ENCODE measurements at places on chromosomes 7 and 10.

- DNase-seq: no peak
- H3K4me1 ChIP-seq: peaks cover 13% of the 10 kb centered on the region
- H3K27ac ChIP-seq: peak overlapping the region; percentile 95
- no peaks in the 10 kb centered on the region for H3K27me3 ChIP-seq
These were observed 266 bp upstream of the MDFIC start for GRCh38 chr7:114921631-114922025.

DNA sequence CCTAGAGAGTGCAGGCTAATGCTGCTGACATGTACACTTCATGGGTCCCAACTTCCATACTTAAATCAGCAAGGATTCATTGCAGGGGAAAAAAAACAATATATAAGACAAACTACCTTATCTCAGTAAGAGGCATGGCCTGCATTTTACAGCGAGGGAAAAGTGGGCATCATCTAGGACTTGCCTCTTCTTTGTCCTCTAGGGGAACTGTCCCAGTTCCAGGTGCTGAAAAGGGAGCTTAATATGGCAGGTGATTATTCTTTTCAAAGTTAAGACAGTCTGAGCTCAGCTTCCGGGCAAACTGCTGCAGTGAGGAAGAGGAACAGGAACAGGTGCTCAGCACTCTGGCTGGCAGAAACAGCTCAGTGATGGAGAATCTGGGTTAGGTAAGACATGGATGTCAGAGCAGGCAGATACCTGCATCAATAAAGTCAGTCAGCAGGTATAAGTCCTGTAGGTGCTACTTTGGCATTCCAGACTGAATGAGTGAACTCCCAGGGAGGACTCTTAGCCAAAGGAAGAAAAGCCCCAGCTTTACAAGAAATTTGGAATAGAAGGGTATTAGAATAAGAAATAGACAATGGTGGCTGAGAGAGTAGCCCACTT, 147.2 kb downstream of the TMEM178B start:
- no peak for DNase-seq
- no peak overlapping the region for H3K27ac ChIP-seq
- no peak overlapping the region for H3K4me3 ChIP-seq
- H3K4me1 ChIP-seq: no peaks in the 10 kb centered on the region
- no peaks in the 10 kb centered on the region for H3K36me3 ChIP-seq
- no peaks in the 10 kb centered on the region for H3K27me3 ChIP-seq

DNA sequence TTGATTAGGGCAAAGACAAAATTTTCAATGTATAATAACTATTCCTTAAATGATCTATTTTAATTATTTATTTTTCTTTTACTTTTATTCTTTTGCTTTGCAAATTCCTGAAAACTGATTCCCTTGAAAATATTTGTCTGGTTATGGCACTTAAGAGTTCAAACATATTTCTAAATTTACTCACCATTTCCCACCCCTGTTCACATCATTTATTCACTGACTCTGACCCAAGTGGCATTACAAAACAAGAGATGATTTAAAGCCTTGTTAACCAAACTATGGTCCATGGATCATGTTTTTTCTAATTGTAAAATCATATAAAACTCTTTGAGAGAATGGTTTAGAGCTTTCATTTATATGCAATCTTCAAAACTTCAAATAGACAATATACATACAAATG, 1256.1 kb upstream of the LRRN3 start:
- no peak overlapping the region for H3K27ac ChIP-seq
- no peaks in the 10 kb centered on the region for H3K4me1 ChIP-seq
- DNase-seq: no peak
- H3K36me3 ChIP-seq: no peaks in the 10 kb centered on the region
- H3K27me3 ChIP-seq: no peaks in the 10 kb centered on the region
- H3K4me3 ChIP-seq: no peak overlapping the region

GRCh38 chr10:119115926-119116325, 12.0 kb downstream of the DENND10 start:
- no peak for DNase-seq
- H3K27ac ChIP-seq: no peak overlapping the region
- no peaks in the 10 kb centered on the region for H3K27me3 ChIP-seq
- no peaks in the 10 kb centered on the region for H3K4me1 ChIP-seq
- peaks cover 22% of the 10 kb centered on the region for H3K36me3 ChIP-seq

GRCh38 chr10:131310551-131311401, 745 bp downstream of the TCERG1L start:
- H3K4me1 ChIP-seq: no peaks in the 10 kb centered on the region
- peaks cover 11% of the 10 kb centered on the region for H3K27me3 ChIP-seq
- no peak overlapping the region for H3K27ac ChIP-seq
- peak overlapping the region; percentile 32 for H3K4me3 ChIP-seq

GRCh38 chr7:159195946-159196345, 51.3 kb upstream of the VIPR2 start:
- no peak overlapping the region for H3K4me3 ChIP-seq
- no peaks in the 10 kb centered on the region for H3K36me3 ChIP-seq
- H3K27me3 ChIP-seq: no peaks in the 10 kb centered on the region

DNA sequence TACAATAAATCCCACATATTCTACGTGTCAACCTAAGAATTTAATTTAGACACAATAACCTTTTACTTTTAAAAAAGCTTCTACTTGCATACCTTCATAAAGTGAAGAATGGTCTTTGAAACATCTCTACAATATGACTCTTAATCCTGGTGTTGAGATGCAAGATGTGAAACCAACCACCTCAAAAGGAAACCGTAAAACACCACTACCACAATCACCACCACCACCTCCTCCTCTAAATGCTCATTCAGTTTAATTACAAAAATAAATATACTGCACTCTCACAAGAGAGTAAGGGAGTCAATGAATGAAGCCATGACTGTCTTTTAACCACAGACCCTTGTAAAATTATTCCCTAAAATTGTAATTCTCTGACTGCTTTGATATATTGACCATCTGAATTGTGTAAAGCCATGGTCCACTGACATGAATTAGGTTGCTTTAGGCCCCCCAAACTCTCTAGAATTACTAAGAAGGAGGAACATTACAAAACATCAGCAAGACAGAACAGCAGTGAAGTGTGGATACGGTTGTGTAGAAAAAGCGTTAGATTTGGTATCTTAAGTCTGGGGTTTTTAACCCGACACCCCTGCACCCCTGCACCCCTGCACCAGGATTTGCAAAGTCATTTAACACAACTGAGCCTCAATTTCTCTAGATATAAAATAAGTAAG, 171.4 kb downstream of the SFMBT2 start:
- DNase-seq: no peak
- no peak overlapping the region for H3K27ac ChIP-seq
- no peaks in the 10 kb centered on the region for H3K27me3 ChIP-seq

GRCh38 chr10:35040760-35041501, 49.2 kb downstream of the CUL2 start:
- DNase-seq: no peak
- no peaks in the 10 kb centered on the region for H3K27me3 ChIP-seq
- peaks cover 33% of the 10 kb centered on the region for H3K36me3 ChIP-seq

DNA sequence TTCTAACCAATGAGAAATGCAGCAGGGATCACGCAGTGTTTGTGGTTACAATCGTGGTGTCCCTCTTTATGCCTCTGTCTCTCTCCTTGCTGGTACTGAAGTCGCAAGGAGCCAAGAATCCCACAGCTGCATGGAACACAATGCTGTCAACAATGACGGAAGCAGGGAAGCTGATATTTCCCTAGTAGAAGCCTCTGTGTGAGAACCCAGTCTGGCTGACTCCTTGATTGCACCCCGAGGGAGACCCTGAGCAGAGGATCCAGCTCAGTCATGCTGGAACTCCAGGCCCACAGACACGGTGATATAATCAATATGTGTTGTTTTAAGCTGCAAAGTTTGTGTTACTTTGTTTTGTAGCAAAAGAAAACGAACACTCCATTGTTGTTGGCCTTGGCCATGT, 677.9 kb downstream of the PARD3 start:
- no peaks in the 10 kb centered on the region for H3K27me3 ChIP-seq
- H3K27ac ChIP-seq: no peak overlapping the region
- no peaks in the 10 kb centered on the region for H3K36me3 ChIP-seq

DNA sequence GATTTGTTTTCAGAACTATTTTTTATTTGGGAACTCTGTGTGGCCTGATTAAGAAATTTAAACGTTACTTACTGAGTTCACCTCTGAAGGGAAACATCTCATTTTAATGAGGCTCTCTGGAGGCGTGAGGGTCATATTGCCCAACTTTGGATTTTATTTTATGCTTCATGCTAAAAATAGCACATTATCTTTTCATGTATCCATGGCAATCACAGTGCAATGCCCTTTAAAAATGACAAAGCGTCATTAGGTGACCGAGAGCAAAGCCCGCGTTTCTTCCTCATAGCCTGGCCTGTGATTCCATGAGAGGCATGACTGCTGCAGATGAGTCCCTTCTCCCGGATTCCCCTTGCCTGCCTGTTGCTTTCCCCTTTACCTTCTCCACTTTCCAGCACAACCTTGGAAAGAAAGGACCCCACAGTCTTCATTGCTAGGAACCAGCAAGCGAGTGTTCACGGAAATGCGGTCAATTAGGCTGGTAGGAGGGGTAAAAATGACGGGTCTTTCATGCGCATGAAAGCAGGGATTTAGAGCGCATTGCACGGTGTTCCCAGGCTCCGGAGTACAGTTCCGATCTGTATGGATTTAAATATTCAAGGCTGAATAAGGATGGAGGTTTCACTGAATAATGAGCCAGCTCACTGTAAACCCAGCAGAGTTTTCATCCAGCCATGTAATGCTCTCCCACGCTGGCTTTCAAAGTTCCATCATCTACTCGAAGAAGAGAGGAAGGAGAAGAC, 98.2 kb upstream of the PITRM1 start:
- H3K36me3 ChIP-seq: no peaks in the 10 kb centered on the region
- peak overlapping the region; percentile 22 for H3K4me3 ChIP-seq
- H3K27ac ChIP-seq: peak overlapping the region; percentile 41
- no peak for DNase-seq
- H3K4me1 ChIP-seq: peaks cover 6% of the 10 kb centered on the region
- H3K27me3 ChIP-seq: no peaks in the 10 kb centered on the region

DNA sequence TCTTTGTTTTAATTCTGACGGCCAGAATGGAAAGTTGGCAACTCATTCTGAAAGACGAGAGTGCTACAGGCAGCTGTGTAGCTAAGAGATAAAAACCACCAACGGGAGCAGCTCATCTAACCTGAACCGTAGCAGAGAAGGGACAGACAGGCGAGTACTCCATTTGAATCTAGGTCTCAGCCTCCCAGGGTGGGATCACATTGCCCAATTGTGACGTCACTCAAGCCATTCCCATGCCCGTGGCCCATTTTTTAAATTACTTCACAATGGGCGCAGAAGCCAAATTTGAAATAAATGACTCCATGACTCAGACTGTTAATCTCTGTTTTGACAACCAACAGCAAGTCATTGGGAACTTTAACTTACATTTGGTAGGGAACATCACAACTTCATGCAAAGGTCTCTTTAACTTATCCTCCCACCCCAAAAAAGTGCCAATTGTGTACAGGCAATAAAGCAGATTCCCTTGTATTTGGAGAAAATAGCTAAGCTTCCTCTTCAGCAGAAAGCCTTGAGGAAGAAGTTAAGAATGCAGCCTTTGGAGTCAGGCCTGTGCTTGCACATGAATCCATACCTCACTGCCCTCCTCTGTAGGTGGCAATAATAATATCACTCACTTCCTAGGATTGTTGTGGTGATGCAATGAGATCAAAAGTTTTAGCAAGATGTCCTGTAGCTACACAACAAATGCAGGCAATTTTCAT, 93.2 kb upstream of the KIF5B start:
- H3K4me3 ChIP-seq: peak overlapping the region; percentile 40
- H3K27me3 ChIP-seq: no peaks in the 10 kb centered on the region
- peak overlapping the region; percentile 91 for H3K27ac ChIP-seq
- DNase-seq: peak; percentile 19
- H3K4me1 ChIP-seq: peaks cover 18% of the 10 kb centered on the region

DNA sequence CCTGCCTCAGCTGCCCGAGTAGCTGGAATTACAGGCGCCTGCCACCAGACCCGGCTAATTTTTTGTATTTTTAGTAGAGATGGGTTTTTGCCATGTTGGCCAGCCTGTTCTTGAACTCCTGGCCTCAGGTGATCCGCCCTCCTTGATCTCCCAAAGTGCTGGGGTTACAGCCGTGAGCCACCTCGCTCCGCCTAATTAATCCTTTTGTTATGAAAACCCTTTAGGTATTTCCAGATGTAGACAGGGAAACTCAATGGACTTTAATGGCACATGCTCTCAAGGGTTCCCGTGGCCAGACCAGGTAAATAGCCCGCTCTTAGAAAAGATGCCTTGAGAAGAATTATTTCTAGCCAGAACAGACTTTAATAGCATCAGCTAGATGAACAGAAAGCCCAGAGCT, 19.7 kb upstream of the EXOC4 start:
- no peak for DNase-seq
- H3K27me3 ChIP-seq: no peaks in the 10 kb centered on the region
- no peaks in the 10 kb centered on the region for H3K36me3 ChIP-seq

DNA sequence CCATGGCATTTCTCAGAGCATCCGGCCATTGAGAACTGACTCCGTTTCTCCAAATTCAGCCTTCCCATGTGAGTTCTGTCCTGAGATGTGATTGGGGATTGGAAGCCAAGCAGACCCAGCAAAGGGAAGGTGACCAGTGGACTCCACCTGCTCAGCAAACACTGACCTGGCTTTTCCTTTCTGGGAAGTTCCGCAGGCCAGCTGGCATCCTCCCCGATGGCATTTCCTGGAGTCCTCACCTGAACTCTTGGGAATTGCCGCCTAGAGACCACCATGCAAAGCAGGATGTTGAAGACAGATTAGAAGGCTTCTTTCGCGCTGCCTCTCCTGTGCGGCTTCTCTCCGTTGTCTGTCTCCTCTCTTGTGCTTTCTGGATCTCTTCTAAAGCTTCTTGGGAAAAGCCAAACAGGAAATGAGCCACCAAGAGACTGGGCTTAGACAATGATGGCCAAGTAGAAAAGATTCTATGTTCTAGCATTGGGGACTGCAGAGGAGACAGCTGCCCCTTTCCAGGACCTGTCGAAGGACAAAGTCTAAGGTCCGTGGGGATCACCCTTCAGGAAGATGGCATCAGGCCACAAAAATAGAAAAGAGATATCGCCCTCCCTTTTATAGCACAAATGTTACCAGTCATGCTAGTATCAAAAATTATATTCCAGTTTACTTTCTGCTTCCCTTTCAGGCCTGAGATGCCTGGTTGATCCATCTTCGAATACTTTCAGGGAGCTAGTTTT, 103.7 kb upstream of the INSYN2A start:
- H3K27ac ChIP-seq: no peak overlapping the region
- no peak for DNase-seq
- no peaks in the 10 kb centered on the region for H3K27me3 ChIP-seq
- no peaks in the 10 kb centered on the region for H3K36me3 ChIP-seq
- no peak overlapping the region for H3K4me3 ChIP-seq
- H3K4me1 ChIP-seq: no peaks in the 10 kb centered on the region

GRCh38 chr10:57846307-57847065, 421.2 kb downstream of the IPMK start:
- no peak overlapping the region for H3K4me3 ChIP-seq
- H3K27ac ChIP-seq: no peak overlapping the region
- H3K4me1 ChIP-seq: no peaks in the 10 kb centered on the region
- no peak for DNase-seq
- no peaks in the 10 kb centered on the region for H3K36me3 ChIP-seq
- H3K27me3 ChIP-seq: no peaks in the 10 kb centered on the region

DNA sequence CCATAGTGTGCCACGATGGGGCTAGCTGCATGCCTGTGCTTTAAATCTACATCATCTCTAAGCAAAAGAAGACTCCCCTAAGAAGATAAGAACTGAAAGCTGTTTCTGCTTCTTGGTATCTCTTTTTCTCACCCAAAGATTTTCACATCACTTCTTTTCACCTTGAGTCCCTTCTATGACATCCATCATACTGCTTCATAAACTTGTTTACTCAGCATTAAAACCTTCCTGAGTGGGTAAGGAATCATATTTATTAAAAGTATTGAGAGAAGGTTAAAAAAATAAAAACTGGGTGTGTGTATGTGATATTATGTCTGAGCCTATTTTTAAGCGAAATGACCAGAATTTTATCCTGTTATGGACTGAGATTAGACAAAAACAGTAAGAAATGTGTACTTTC, 150.3 kb downstream of the HPSE2 start:
- H3K27ac ChIP-seq: no peak overlapping the region
- H3K27me3 ChIP-seq: no peaks in the 10 kb centered on the region
- H3K36me3 ChIP-seq: no peaks in the 10 kb centered on the region
- no peak for DNase-seq
- H3K4me3 ChIP-seq: no peak overlapping the region
